ENCODE measurements at places on chromosomes 5 and 9.
A peak's percentile ranks its signal among the peaks of the same experiment; 100 is the strongest.

DNA sequence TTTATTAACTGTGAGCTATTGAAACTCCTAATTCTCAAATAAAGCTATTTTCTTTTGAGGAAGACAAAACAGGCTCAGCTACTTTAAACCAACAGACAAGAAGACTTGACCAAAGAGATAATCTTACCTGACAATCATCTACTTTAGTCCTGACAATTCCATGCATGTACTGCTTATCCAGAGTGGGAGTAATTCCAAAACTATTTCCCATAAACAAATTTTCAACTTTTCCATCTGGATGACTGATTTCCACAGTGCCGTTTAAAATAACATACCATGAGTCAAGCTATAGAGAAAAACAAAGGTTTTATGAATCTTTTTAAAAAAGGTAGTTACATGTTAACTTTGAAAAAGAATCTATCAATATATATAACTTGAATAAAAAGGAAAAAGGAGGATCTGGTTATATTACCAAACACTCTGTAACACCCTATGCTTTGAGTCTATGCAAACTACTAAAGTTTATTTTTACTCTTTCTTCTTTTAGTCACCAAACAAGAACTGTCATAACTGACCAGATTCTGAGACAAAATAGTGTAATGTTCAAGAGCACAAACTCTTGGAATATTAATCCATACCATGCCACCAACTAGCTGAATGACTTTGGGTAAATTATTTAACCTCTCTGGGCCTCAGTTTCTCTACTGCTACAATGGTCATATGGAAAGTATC lies 129.7 kb downstream of the RAPGEF6 start:
- DNase-seq = no peak

- no peak for DNase-seq
Measured at GRCh38 chr9:106869458-106869857, 6.5 kb downstream of the ZNF462 start.

- DNase-seq = no peak
Measured at GRCh38 chr5:73273379-73274050, 100.5 kb downstream of the TMEM174 start.

DNA sequence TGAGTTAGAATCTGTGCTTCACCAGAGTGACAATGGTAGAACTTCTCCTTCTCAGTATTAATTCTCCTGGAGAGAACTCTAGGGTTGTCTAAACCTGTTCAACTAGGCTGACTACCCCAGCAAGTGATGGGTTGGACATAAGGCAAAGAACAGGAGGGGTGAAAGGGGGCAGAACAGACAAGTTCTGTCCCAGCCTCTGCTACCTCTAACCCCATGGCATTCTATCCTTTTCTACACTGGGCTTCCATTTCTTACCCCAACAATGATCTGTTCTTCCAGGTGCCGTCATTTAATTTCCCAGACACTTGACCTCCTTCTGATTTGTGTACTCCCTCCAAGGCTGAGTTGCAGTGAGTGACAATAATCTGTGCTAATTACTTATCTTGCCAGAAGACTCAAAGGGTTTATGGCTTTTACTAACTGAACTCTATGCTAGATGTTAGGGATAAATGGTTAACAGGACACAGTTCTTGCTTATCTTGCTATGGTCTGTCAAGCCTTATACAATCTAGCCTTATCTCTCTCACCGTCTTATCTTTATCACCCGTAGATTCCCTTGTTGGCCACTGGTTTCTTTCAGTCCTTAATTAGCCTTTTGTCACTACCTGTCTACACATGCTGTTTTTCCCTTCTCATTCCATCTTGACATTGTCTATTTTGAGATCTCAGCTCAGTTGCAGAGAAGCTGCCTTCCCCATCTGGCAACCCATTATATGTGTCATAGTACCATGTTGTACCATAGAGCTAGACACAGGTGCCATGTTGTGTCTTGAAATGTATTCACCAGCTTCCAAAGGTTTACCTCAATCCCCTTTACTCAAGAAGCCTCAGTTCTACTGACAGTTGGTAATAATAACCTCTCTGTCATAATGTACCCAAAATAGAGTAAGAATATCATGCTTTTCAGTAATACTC lies 10.0 kb upstream of the MATR3 start:
- DNase-seq = no peak

DNA sequence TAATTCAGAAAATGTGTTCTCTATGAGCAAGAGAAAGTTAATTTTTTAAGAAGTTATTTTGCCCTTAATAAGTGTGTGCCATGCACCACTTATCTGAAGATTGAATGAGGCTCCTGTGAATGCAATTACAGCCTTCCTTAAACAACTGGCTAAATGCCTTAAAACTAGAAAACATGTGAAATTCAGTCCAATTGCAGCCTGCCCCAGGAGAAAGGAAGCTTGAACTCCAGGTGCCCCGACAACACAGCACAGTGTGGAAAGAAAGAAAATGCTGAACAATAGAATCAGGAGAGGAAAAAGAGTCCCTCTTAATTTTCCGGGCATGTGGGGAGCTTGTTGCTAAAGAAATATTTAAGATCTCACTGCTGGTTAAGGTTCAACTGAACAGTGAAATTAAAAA lies 8.8 kb downstream of the LHFPL2 start:
- no peak for DNase-seq

GRCh38 chr9:14314424-14314928 lies 535 bp upstream of the NFIB start:
- no peak for DNase-seq

DNA sequence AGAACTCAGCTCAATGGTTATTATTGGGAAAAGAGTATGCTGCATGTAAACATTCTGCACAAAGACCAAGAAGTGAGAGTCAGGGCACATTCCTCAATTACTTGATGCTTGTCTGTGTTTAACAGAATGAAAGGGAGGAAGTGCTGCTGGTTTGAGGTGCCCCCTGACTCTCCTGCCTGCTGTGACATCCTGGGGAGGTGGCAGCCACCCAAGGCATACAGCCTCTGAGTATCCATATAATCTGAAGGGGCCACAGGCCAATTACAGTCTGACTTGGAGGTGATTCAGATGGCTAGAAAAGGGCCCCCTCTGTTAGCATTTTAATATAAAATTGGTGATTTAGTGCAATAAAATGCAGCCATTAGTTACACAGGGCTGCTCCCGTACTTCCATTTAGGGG lies 313.8 kb downstream of the ASTN2 start:
- no peak for DNase-seq

DNA sequence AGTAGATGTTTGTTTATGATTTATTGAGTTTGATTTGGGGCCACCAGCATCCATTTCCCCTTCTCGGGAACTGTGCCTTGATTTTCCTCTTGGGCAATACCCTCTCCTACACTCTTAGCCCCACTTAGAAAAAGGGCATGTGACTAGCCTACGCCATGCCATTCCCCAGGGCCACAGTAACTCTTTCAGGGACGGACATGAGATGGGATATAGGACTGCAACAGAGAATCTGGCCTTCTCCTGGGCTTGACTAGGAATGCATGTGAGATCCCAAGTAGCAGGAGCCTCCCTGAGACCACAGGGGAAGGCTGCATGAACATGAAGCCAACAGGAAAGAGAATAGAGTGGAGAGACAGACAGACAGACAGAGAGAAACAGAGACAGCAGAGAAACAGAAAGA lies 30.7 kb upstream of the SPARC start:
- no peak for DNase-seq

DNA sequence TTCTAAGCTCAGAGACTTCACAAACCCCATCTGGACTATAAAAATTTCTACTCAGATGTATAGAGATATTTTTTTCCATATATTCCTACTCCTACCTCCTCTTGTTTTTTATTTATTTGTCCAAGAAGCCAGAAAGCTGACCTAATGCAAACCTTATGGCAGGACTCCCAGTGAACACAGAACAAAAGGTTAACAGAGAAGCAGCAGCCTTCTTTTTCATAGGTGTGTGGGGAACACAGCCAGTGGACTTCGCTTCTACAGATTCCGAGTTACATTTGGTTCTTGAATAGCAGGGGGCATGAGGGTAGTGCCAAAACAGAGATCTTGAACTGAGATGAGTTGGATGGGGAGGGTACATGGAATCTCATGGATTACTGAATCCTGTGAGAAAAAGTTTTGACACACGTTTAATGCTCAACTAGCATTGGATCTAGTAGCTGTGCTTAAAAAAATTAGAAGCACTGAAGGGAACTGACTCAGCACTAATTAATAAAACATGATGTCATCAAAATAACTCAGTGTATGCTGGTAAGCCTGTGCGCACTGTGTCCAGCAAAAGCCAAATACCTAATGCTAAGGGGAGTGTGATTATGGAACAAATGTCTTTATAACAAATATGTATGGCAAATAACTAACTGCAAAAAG lies 240.1 kb downstream of the GABRB2 start:
- DNase-seq = no peak

DNA sequence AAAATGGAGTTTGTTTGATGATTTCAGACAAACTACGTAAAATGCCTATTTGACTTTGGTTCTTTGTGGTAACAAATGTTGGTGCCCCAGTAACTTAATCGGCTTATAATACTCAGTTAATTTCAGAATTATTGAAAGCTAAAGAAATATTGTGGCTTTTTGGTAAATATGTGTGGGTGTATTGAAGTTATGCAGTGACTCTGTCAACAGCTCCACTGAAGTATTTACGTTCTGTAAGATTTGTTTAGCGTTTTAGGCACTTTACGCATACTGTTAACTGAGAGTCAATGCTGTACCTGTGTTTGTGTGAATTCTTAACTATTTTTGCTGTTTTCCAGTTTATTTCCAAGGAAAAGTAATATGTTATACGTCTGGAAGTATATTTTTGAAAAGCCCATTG lies 2.2 kb downstream of the RAD23B start:
- DNase-seq = no peak

GRCh38 chr9:95977371-95977770 lies 101.9 kb downstream of the ERCC6L2 start:
- no peak for DNase-seq

- no peak for DNase-seq
Measured at GRCh38 chr9:105062222-105062855, 134.4 kb upstream of the ABCA1 start.

GRCh38 chr5:95773335-95774059 lies 42.4 kb downstream of the RHOBTB3 start:
- DNase-seq = no peak

- DNase-seq = no peak
Measured at GRCh38 chr5:74257645-74258313, 382.7 kb downstream of the ENC1 start.

DNA sequence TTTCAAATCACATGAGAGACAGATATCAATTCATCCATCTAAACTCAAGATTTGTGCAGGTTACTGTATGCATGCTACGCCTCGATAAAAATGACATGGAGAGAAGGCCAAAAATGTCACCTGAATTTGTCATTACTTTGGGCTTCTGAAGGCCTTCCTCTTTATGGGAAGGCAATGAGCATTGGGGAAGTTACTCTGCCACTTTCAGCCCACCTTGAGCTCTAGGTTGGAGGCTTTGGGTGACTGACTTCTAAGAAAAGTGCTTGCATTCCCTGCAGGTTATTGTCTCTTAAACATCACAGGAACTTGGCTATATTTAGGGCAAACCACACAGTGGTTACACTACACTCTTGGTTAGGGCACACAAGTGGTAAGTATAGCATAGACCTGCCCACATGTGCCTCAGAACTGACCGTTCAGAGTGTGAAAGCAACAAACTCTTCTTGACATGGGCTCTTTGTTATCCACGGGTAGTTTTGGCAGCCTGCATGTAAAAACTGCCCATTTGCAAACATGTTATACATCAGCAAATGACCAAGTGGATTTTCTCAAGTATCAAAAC lies 169.5 kb downstream of the ZNF608 start:
- no peak for DNase-seq

DNA sequence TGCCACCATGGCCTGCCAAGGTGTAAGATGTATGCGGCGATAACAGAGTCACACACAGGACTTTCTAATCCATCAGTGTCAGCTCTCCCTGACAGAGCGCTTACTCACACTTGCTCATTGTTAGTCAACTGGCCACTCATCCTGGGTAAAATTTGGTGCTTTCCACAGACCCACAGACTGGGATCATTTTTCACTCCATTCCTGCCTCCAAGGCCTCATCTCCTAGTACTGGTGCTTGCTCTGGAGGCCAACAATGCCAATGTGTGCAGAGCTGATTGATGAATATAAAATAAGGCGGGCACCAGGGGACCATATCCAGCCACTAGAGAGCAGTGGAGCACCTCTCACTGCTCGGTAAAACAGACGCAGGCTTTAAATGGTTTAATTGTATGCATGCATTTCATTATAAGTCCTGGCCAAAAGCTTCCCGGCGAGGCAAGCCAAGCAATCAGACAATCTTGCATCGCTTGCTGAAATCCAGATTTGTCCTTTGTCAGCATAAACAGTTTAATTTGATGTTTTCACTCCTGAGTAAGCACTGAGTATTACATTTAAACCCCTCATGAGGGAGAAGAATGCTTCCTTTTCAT lies 22.3 kb downstream of the PSMB7 start:
- DNase-seq = peak; percentile 34

- no peak for DNase-seq
Measured at GRCh38 chr9:88821746-88822106, 169.5 kb upstream of the S1PR3 start.

GRCh38 chr9:129509533-129509928 lies 111.4 kb downstream of the C9orf50 start:
- no peak for DNase-seq

DNA sequence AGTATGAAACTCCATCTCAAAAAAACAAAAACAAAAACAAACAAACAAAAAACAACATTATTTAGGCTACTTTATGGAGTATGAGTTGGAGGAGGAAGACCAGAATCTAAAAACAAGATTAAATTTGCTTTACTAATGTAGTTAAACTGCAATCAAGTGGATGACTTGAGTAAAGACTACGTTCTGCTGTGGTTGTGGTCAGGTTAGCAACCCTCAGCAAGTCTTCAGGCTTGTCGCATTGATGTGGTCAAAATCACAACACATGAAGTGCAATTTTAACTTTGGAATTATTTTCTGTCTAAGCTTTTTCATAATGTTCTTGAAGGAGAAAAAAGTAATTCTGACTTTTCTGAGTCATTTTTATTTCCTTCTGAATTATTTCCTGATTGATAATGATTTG lies 43.1 kb downstream of the PDE6A start:
- DNase-seq = peak; percentile 46

- DNase-seq = no peak
Measured at GRCh38 chr9:105968811-105969466, 274.6 kb downstream of the TMEM38B start.

DNA sequence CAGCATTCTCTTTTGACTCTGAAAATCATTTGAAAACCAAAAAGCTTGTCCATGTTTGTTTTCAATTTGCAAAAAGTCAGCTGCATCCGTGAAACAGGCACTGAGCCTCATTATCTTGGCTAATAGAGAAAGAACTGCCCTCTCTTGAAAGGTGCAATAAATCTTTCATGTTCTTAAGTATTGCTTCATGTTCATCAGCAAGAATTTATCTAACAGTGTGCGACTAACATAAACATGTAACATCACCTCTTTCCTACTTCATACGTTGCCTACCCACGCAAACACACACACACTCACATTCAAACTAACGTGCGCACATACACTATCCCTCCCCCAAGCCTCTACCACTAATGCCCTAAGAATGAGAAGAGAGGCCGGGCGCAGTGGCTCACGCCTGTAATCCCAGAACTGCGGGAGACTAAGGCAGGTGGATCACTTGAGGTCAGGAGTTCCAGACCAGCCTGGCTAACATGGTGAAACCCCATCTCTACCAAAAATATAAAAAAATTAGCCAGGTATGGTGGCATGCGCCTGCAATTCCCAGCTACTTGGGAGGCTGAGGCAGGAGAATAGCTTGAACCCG lies 629.7 kb upstream of the ZNF608 start:
- no peak for DNase-seq

- DNase-seq = no peak
Measured at GRCh38 chr9:137738703-137739102, 119.9 kb downstream of the EHMT1 start.

- no peak for DNase-seq
Measured at GRCh38 chr5:53923961-53924360, 363.5 kb downstream of the NDUFS4 start.
